ENCODE measurements at places on chromosomes 11 and 22. TPM values are rescaled to one million over a fixed set of nuclear protein-coding genes. Genes with fewer than 3 reads are reported as not detected.

DNA sequence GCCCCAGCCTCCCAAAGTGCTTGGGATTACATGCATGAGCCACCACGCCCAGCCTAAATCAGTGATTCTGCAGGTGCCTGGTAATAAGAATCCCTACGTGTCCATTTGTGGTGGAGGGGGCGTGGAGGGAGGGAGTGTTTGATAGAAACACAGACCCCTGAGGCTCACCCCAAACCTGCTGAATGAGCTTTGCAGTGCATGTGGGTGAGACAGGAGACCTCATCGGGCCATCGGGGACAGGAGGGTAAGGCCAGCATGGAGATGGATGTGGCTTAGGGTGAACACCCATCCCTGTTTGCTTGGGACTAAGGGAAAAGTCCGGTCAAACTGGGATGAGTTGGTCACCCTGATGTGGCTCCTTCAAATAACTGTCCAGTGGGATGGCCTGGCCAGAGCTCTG is 71.3 kb upstream of the ALX4 start:
- DNase-seq = no peak

DNA sequence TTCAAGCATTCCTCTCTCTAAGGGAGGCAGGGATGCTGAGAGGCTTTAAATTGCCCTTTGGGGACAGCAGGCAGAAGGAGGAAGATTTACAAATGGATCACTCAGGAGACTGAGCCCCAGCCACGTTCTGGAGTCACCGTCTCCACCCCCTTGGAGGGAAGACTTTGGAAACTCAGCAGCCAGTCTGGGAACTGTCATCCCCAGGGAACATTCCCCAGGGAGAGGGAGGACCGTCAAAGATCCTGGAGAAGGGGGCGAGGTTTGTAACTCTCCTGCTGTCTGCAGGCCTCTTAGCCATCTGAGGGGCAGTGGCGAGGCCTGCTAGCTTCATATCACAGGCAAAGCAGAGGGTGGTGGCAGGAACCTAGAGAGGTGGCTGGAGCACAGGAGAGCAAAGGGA is 56.1 kb upstream of the SLC22A12 start:
- DNase-seq = no peak

- no peak for DNase-seq
Observed at GRCh38 chr22:44380756-44381486, 68.2 kb upstream of the SHISAL1 start.

GRCh38 chr11:69443968-69444364 is 37.5 kb upstream of the LINC01488 start:
- no peak for DNase-seq

Gene ARHGAP8
- total RNA-seq = 0.16 TPM

Gene COA4
- 51.2 TPM for total RNA-seq

Gene MPZL3
- total RNA-seq = 2.2 TPM

DNA sequence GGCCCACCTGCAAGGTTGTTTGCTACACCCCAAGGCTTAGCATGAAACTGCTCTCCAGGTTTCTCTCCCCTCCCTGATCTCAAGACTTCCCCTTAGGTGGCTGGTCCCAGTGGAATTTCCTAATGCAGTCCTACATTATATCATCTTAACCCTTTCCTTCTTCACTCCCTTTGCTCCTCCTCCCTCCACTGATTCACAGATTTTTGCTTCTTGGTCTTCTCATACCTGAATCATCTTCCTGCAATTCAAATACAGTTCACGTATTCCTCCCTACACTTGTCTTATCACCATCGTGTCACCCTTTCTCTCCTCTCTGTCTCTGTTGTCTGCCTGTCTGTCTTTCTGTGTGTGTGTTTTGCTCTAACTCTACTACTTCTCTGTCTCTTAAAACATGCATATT is 17.0 kb downstream of the MMP10 start:
- DNase-seq = no peak

- DNase-seq = peak; percentile 54
Observed at GRCh38 chr11:3136546-3137455, 28.3 kb downstream of the OSBPL5 start.

DNA sequence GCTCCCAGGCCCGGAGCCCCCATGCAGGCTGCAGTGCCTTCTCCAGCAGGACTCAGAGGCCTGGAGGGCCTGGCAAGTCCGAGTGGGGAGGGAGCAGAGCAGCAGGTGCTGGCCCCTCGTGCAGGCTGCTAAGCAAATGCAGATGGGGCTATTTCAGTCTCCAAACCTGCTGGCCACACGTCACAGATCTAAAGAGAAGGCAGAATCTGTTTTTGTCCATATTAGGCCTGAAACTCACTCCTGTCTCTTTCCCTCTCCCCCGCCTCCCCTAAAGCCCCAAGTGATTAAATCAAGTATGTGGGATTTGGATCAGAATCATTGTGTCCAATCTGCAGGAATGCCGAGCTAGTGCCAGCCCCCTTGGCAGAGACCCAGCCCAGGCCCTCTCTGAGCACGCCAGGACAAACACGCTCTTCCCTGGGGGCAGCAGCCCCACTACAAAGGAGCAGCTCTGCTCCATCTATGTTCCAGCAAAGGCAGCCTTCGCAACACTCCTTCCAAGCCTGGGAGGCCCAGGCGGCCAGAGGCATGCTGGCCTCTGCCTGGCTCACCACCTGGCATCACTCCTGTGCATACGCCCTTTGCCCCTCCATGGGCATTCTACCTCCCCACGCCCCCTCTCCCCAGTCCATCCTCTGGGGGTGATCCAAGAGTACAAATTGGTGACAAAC is 26.5 kb downstream of the RPL27A start:
- peak; percentile 94 for DNase-seq

Gene HSPB2
- total RNA-seq = 43.7 TPM

DNA sequence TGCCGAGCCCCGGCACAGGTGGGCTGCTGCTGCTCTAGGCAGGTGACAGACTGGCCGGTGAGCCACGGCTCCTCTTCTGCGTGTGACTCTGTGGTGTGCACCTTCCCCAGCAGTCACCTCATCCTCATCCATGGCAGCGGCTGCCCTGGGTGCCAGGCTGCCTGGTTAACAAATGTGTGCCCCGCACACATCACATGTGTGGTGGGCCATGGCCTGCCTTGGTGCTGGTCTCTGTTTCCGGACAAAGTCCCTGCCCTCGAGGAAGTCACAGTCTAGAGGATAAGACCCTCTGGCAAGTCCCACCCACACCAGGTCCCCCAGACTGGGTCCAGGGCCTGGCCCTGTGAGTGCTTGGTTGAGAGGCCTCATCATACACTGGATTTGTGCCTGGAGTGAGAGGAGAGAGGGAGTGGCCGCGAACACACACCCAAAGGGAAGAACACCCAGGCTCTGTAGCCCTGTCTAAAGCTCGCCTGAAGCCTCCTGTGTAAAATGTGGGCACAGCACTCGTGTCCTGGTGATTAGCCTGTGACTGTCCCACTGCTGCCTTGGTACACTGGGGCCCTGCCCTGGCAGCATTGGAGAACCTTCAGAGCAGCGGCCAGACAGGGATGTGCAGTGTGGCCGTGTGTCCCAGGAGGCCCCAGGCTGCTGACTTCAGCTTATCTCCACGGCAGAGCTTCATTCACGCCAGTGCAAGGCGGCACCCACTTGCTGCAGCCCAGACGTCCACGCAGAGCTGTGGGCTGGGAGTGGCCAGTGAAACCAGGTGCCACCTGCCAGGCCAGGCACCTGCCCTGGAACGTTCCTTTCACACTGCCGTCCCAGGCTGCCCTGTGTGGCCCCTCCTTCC is 269.9 kb downstream of the TBC1D22A start:
- peak; percentile 57 for DNase-seq

DNA sequence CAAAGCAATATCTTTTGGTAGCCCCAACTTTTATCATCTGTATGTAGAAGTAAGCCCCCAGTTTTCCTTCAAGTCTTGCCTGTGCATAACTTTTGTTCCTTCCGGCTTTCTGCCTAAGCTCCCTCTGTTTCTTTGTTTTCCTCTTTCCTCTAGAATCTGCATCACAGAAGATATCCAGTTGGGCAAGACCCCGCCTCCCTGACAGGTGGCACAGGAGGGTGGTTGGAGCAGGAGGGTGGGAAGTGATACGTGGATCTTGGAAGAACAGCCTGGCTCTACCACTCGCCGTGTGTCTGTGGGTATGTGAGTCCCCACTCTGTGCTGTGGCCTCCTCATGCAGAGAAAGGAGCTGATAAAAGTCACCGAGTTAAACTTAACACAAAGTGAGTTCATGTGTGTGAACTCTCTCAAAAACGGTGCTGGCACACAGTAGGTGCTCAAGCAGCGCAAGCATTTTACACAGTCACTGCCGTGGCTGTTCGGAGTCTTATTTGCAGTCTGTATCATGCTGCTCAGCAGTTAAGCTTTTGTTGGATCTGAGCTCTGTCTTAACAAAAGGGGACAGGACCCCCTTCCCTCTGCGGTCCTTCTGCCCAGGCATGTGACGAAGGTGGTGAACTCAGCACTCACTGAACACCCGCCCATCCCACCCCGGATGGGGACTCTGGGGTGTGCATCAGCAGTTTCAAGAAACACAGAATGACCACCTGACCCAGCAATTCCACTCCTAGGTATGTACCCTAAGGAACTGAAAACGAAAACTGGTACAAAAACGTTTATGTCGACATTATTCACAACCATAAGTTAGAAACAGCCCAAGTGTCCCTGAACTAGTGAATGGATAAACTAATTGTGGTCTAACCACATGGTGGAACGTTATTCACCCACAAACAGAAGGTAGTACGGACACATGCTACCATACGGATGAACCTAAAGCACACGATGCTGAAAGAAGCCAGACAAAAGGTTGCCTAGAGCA is 249.1 kb downstream of the CTTN start:
- DNase-seq = no peak

GRCh38 chr11:95688015-95688414 is 101.6 kb downstream of the FAM76B start:
- no peak for DNase-seq

- no peak for DNase-seq
Observed at GRCh38 chr22:39253435-39254070, 8.8 kb upstream of the PDGFB start.

DNA sequence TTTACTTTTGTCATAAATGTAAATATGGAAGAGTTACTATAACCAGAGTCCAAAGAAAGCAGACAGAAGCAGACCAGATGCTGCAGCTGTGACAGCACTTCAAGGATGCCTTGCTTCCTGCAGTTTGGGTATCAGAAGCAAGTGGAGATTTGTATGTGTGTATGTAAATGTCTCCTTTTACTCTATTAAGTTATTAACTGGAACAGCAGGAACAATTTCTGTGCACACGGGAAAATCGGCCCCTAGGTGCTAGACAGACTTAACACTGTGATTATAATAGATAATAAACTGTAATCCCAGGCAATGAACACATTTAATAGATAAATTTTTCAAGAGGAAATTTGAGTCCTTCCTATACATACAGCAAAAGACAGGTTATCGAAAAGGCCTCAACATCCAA is 178.6 kb upstream of the PITPNB start:
- DNase-seq = no peak

DNA sequence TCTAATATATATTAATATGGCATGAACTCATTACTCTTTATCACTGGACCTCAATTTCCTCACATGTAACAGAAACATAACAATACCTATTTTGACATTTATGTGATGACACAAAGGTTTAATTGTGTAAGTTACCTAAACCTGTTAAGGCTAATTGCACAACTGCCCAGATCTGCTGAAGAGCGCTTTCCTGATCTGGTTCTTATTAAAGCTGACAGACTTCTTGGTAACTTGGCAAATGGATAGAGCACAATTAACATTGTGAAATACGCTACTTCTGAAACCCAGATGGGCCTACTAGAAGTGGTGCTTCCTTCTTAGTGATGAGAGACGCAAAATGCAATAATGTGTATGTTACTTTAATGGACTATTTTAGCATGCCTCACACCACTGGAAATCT is 1767.2 kb upstream of the RAG2 start:
- no peak for DNase-seq

DNA sequence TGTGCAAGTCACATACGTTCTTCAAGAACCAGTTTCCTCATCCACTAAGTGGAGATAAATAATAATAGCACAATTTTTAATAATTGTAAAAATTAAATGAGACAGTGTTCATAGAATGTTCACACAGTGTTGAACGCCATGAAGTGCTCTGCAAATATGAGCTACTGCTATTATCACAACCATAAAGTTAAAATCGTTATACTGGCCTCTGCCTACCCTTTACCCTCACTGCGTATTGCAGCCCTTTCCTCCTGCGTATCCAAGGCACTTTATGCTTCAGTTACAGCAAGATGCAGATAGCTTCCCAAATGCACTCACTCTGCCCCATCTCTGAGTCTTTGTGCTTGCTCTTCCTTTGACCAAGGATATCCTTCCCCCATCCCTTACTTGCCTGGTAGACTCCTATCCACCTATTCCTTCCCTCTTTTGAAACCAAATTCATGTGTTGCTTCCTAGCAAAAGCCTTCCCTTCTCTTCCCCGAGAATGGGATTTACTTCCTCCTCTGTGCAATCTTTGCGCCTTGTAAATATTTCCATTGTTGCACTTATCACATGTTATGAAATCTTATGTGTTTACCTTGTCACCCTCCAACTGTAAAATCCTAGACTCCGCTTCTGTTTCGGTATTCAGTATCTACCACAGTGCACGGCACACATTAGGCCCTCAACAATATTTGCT is 196.9 kb downstream of the ADAMTS15 start:
- DNase-seq = no peak

DNA sequence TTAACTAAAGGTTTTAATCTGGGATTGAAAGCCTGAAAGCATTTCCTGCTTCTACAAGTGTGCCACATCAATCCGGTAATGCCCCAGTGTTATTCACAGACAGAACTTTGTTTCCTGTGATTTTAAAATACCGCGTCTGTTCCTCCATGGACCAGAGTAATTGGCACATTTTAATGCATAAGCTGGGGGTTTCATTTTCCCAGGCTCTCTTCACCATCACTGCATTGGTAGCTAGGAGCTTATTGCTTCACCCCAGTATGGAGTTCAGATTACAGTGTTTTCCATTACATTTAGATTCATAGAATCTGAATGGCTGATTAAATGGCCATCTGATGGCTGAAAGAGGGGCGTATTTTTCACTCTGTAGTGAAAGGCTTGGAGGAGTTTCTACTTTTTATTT is 25.7 kb upstream of the CRTAM start:
- no peak for DNase-seq

Gene SCGB2A2
- total RNA-seq = not detected

DNA sequence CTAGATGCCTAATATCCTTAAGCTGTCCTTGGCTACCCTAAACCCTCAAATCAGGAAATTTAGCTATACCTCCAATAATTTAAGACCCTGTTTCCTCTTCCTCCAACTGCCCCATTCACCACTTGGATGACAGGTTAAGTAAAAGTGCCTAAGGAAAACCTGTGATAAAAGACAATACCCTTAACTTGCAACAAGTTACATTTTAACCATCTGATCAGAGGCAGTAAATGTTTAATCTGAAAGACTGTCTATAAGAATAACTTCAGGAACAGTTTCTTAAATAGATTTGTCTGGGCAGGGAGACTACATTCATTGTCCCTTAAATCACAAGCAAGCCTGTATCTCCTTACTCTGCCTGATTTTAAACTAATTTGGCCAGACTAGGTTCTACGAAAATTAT is 129.1 kb downstream of the APOL5 start:
- no peak for DNase-seq

- DNase-seq = no peak
Observed at GRCh38 chr22:28268850-28269249, 349.8 kb upstream of the PITPNB start.

Gene BIRC3
- 10.6 TPM for total RNA-seq
